Right ventricle myocardium superior (tissue), 1 donor: ENCODE measurements at places on chromosomes 2 and 18. TPM values are rescaled to one million over a fixed set of nuclear protein-coding genes. Genes with fewer than 3 reads are reported as not detected.

DNA sequence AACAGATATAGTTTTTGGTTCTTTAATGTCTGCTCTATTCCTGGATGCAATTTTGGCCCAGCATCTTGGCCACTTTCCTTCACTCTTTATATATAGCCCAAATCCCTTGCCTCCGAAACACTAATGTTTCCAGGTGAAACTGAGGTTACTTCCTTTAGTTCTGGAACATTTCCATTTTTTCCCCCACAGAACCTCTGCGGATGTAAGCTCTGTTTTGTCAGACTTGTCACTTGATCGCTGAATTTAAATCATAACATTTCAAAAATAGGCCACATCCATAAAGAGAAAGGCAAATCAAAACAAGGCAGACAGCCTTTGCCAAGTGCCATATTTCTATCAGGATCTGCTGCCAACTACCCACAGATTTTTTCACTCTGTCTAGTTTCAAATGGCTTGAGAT is 115.1 kb downstream of the ANKRD44 start:
- no peak for DNase-seq

DNA sequence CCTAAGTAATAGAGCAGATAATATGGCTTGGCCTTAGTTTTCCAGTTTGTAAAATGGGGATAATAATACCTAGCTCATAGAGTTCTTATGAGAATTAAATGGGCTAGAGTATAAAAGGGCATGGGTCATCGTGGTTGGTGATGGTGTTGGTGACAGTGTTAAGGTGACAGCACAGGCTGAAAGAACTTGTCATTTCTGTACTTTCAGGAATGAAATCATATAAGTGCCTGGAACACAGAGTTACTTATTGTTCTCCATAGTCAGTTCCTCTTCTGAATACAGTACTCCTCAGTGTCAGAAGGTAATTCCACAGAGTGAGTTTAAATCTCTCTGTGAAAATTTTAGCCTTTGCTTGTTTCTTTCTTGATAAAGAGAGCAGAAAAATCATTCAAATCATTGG is 42.4 kb downstream of the KIF5C start:
- no peak for DNase-seq

GRCh38 chr2:24635181-24635580 is 144.1 kb downstream of the NCOA1 start:
- no peak for DNase-seq

RAD51AP2 gene
- 0.16 TPM for total RNA-seq

GRCh38 chr18:79511671-79512301 is 116.1 kb downstream of the NFATC1 start:
- no peak for DNase-seq

- DNase-seq: peak; percentile 66
These were observed 16.9 kb downstream of the SLC66A2 start for GRCh38 chr18:79934311-79935097.

ATG4B gene
- 41.3 TPM for total RNA-seq

DNA sequence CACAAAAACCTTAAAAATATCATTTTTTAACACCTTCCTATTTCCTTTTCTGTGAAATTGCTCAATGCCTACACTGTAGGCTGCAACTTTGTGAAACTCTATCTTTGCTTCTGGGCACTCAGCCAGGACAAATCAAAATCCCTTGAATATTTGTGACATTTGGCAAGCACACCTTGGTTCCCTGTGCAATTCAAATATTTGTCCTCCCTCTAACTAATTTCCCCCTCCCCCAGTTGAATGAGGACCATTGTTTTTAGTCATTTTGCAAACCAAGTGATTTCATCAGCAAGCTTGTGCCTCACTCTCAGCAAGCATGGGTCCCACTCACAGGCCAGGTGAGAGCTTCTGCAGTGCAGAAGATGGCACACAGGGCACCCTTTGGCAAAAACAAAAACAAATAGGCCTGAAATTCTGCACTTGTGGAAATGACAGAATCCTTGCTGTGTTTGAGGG is 541.5 kb downstream of the CNTNAP5 start:
- no peak for DNase-seq

DNA sequence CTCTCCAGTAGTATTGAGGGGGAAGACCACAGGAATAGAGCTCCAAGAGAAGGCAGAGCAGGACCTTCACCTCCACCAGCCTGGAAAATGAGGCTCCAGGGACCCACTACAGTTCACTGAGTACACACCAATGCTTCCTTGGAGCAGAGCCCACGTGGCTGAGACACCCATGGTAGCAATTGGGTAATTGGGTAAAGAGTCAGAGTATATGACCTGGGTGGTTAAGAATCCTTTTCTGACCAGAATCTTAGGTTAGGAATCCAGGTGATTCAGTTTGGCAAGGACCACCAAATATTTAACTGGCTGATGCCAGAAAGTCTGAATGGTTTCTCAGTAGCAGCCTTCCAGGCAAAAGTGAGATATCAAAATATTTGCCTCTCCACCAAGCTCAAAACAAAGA is 107.7 kb downstream of the MDH1 start:
- no peak for DNase-seq

DNA sequence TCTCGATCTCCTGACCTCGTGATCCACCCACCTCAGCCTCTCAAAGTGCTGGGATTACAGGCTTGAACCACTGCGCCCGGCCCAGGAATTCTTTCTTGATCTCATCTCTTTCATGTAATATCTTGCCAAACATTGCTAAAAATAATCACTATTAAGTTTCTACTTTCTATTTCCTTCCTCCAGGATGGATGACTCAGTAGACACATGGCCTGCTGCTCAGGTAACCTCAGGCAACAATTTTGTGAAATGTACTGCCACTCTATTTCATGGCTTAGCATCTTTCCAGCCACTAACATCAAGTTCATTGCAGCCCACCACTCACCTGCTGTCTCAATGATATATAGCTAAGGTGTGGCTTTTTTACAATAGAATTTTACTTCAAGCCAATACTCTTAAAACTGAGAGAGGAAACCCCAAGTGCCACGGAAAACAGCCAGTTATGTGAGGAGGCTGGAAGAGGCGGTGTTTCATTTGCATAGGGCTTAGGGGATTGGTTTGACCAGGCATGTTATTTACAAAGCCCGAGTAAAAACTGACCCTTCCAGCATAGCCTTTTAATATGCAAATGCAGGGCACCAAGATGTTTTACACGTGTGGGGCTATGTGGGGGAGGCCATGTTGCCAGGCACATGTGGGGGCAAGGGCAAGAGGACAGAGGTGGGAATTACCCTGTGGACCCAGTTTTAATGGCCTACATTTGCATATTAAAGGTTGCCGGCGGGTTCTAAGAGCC is 11.3 kb upstream of the SUMO1 start:
- no peak for DNase-seq

CDKL4 gene
- total RNA-seq: not detected

GRCh38 chr2:156306821-156307220 is 25.7 kb downstream of the NR4A2 start:
- DNase-seq: no peak

- DNase-seq: no peak
These were observed 145.8 kb upstream of the MGAT5 start for GRCh38 chr2:134108113-134108512.

- DNase-seq: no peak
These were observed 61.7 kb upstream of the NCK2 start for GRCh38 chr2:105683011-105683492.

DNA sequence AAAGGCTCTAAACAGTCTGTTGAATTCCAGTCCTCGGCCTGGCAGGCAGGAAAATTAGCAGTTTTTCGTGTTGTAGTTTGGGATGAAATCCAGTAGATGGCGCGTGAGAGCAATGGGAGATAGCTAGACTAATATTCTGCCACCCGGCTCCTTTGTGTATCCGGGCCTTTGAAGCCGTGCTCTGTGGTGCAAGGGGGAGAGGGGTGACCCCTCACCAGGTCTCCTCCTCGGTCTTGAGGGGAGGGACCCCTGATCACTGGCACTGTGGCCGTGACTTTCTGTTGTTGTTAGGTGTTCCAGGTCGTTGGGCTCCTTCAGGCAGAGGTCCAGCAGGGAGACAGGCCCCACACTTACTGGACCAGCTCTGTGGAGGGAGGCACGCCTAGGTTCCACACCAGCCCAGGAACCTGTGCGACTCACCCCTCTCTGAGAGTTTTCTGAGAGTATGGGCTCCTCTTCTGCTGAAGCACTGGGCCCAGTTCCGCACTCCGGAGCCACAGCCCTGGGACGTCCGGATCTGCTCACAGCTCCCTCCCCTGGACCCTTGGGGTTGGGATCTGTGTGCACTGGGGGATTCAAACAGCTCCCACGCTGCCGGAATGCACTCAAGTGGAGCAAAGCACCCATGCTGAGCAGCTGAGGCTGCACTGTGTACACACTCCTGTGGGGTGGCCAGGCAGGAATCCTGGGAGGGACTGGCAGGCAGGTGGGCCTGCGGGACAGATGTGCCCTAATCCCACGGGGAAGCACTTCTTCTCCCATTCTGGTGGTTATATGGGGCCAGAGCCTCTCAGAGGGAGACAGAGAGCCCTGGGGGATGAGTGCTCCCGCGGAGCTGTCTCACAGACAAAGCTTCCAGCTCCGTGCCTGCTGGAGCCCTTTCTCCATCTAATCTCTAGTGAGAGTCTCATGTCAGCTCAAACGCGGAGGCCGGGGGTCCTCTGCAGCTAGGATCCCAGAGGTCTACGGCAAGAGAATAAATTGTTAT is 8.8 kb downstream of the GKN2 start:
- peak; percentile 47 for DNase-seq

- DNase-seq: no peak
These were observed 71.7 kb upstream of the SERPINE2 start for GRCh38 chr2:224110811-224111210.

GRCh38 chr2:17646081-17646554 is 105.6 kb downstream of the VSNL1 start:
- DNase-seq: no peak

- no peak for DNase-seq
These were observed 35.5 kb downstream of the QPCT start for GRCh38 chr2:37379881-37380296.

GRCh38 chr18:28116461-28116860 is 60.5 kb downstream of the CDH2 start:
- no peak for DNase-seq

ZBTB7C gene
- total RNA-seq: 2.6 TPM

AQP4 gene
- total RNA-seq: 18.9 TPM

DNA sequence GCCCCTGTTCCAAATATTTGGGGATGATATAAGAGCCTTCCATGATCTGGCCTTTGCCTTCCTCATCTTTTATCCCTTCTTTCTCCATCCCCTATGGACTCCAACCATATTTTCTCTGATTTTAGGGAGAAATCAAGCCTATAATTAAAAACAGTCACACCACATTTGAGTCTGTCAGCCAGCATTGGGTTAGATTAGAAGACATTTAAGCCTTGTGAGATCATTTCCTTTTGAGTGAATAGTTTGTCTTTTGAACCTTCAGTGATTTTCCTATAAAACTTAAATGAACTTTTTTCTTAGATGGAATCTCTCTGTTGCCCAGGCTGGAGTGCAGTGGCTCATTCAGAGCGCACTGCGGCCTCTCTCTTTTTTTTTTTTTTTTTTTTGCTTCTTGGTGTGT is 7.6 kb upstream of the C18orf32 start:
- no peak for DNase-seq

- DNase-seq: no peak
These were observed 170.3 kb upstream of the VRK2 start for GRCh38 chr2:57876313-57876712.

DNA sequence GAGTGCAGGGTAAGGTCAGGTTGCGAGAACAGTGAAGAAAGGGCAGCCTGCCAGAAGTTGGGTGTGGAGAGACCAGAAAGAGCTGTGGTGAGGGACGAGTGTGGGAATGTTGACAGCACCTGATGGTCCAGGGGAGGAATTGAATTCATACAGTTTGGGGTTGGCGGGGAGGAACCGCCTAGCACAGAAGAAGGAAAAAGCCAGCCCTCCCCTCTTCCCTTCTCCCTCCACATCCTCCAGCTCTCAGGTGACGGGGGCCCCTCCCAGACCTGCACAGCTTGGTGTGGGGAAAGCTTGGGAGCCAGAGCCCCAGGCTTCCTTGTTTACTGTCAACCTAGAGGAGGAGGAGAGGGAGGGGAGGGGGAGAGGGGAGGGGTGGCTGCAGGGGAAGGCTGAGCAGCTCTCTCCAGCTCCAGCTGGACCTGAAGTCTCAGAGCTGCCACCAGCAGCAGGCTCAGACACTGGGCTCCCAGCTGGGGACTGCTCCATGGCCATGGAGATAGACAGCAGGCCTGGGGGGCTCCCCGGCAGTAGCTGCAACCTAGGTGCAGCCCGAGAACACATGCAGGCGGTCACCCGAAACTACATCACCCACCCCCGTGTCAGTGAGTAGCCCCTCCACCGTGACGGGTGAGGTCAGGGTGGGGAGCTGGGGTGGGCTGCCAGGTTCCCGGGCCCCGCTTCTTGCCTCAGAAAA is at the start of gene ATP6V1B1:
Gene ATP6V1B1, plus strand, starts transcription at position 433 of the 697 bp plus-strand sequence. Its CDS starts 55 bp downstream, at position 488.
- DNase-seq: no peak

DNA sequence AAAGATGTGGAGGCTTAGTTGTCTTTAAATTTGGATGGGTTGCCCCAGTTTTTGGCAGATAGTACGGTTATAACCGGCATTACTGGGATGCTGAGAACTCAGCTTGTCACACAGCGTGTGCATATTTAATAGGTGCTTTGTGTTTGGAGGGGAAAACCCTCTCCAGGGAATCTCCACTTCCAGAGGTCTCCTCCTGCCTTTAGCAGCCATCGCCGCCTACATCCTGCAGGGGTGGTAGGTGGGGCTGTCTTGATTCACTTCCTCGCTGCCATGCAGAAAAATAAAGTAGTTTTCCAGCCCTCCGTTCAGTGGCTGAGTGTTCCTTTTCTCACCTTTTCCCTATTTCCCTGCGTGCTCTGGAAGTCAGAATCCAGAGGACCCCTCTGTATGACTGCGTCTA is 76.4 kb downstream of the ITGB1BP1 start:
- no peak for DNase-seq

GRCh38 chr2:124530203-124530602 is 505.1 kb downstream of the CNTNAP5 start:
- DNase-seq: no peak

MC5R gene
- not detected for total RNA-seq

FBXO15 gene
- total RNA-seq: not detected

TGFA gene
- 2.1 TPM for total RNA-seq

GRCh38 chr2:17867133-17867532 is 11.3 kb upstream of the KCNS3 start:
- DNase-seq: no peak

- DNase-seq: no peak
These were observed 57.6 kb upstream of the IGFBP5 start for GRCh38 chr2:216752855-216753505.

- no peak for DNase-seq
These were observed 513 bp downstream of the THOC1 start for GRCh38 chr18:267380-267687.

DNA sequence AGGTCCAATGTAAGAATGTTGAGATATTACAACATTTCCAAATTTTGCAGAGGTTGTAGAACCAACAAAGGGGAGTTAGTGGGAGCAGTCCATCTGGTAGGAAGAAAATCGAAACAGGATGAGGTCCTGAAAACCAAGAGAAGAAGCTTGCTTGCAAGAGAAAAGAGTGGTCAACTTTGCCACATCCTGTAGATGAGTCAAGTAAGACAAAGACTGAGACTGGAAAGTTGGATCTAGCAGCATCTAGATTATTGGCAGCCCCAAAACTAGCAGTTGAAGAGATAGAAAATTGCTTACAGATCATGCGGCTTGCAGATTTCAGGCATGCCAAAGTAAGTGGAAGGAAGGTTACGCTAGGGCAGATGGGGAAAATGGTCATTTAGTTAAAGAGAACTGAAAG is 378.9 kb downstream of the GRB14 start:
- DNase-seq: no peak

KCNJ13 gene
- not detected for total RNA-seq

- DNase-seq: no peak
These were observed 118.6 kb upstream of the CDC42EP3 start for GRCh38 chr2:37790019-37790418.

ARL5A gene
- 57.5 TPM for total RNA-seq

MOGAT1 gene
- 0.65 TPM for total RNA-seq

REL gene
- total RNA-seq: 4.4 TPM

HOXD4 gene
- not detected for total RNA-seq
